GM23248 (cell line): ENCODE measurements at places on chromosomes 2 and 18.
A peak's percentile ranks its signal among the peaks of the same experiment; 100 is the strongest.

DNA sequence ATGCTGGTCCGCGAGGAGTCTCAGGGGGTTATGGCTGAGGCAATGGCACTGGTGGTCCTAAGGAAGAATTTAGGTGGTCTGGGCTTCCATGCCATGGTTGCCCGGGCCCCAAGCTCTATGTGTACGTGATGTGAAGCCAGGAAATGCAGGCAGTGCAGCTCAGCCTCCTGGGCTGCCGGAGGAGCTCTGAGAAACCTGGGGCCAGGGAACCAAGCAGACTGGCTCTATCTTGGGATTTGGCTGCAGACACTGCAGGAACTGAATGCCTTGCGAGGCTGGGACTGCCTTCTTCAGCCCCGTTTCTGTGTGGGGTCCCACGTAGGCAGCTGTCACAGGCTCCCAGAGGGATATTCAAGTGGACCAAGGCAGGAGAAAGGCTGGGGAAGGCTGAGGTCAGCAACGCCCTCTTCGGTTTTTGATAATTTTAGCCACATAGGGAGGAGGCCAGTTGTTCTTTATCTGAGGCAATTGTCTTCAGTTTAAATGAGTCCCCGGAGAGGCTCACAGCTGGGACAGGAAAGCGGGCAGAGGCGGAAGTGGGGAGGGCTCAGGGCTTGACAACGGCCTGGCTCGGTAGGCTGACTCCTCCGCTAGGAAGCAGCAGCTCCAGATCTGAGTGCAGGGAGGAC lies 77.7 kb downstream of the RHOB start:
- no peak for DNase-seq

GRCh38 chr2:182134201-182134600 lies 148.5 kb downstream of the PPP1R1C start:
- DNase-seq = no peak

- no peak for DNase-seq
Measured at GRCh38 chr2:54768772-54769428, 45.4 kb downstream of the EML6 start.

DNA sequence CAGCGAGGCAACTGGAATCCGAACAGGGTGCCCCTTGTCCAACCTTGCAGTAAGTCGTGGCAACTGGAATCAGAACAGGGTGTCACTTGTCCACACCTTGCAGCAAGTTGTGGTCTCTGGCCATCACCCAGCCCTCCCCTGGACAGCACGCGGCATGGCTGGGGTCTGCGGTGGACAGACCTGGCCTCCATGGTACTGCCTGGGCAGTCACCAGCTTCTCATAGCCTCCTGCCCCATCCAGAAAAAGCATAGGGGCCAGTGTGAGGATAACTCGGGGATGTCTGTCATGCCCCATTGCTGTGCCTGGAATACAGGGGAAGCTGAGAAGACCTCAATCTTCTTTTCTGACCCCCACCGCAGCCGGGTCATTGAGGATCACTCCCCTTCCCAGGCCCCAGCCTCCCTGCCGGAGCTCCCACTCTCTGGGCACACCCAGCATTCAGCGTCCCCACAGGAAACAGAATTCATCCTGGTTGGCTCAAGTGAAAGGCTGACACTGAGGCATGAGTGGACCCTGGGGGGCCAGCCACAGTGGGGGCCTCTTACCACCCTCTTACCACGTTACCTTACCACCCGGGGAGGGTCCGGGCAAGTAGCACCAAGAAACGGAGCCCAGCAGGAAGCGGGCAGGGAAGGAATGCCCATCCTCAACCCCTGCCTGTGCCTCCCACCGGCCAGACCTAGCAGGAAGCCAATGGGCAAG lies 68.0 kb upstream of the RAB6C start:
- DNase-seq = no peak

DNA sequence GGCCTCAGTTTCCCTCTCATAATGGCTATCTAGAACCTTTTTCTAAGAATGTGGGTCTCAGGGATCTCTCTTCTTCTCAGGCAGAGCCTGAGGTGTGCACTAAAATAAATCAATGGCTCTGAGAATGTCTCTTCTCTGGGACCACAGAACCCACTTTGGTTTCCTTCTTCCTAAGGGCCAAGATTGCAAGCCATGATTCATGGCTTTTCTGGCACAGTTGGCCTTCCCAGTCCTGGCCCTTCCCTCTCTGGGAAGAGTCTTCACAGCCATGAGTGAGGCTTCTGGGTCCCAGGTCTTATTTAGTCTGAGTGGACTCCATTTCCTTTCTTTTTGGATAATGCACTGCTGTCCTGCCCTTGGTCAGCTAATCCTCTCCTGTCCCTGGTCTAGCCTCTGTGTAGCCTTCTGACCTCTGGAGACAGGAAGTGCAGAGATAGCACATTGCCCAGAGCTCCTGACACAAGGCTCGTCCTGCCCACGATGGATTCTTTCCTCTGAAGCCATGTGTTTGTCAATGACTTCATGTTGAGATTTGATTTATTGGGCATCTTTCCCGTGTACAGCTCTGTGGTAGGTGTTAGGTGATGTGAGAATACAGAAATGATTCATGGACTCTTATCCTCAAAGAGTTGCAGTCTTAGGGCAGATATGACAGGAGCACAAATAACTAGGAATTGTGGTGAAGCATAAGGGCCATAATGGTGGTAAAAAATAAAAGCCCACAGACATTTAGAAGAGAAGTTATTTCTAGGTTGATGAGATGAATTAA lies 245.0 kb downstream of the CLIP4 start:
- no peak for DNase-seq

DNA sequence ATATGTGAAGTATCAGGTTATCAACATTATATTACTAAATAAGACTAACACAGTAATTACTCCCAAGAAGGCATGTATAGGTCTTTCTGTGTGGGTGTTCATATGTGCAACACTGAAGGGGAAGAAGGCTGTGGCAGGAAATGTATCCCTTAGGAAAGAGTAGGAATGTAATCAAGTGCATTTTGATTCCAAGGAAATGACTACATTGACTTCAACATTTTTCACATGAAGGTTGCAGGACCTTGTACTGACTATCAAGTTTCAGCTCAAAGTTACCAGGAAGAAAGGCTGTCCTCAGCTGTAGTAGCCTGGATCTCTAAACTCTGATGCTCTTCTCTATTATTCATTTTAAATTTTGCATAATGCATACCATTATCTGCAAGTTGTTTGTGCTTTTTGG lies 680.8 kb downstream of the NYAP2 start:
- DNase-seq = peak; percentile 40

GRCh38 chr18:11999429-11999828 lies 18.1 kb downstream of the IMPA2 start:
- DNase-seq = no peak

- no peak for DNase-seq
Measured at GRCh38 chr2:195413944-195414343, 243.1 kb upstream of the SLC39A10 start.

DNA sequence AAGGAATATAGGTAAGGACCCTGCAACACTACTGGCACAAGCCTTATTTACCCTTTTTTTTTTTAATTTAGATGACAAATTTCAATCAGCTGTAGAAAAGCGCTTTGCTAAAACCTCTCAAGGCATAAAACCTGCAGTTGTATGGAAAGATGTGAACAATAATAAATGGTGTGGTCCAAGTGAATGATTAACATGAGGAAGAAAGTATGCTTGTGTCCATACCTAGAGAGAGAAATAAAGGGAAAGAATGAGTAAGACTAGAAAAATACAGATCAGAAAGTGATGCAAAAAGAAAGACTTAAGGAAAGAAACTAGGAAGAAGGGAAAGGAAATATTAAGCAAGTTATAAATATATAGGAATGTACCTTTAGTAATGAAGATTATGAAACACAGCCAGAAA lies 119.2 kb upstream of the SCN7A start:
- no peak for DNase-seq

DNA sequence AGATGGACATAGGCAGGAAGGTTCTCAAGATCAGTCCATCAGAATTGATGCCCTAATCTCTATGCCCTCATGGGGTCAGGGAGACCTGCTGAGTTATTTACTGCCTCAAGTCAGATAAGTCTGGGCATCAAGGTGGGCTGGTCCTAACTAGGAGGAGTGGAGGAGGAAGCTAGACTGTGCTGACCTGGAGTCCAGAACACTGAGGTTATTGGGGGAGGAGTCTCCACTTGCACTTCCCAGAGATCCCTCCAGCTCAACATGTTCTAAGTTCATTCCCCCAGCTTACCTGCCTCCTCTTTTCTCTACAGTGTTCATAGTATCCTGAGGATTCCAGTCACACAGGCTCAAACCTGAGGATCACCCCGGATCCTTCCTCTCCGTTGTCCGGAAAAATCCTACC lies 19.3 kb downstream of the EVA1A start:
- DNase-seq = no peak

GRCh38 chr2:172066394-172066886 lies 18.9 kb upstream of the DLX1 start:
- no peak for DNase-seq

GRCh38 chr18:22346401-22346952 lies 71.2 kb downstream of the CTAGE1 start:
- peak; percentile 89 for DNase-seq
